NB4 (cell line): ENCODE measurements at places on chromosomes 4 and X.

GRCh38 chrX:84186603-84187532, 1.1 kb downstream of the RPS6KA6 start:
- no peak for DNase-seq

DNA sequence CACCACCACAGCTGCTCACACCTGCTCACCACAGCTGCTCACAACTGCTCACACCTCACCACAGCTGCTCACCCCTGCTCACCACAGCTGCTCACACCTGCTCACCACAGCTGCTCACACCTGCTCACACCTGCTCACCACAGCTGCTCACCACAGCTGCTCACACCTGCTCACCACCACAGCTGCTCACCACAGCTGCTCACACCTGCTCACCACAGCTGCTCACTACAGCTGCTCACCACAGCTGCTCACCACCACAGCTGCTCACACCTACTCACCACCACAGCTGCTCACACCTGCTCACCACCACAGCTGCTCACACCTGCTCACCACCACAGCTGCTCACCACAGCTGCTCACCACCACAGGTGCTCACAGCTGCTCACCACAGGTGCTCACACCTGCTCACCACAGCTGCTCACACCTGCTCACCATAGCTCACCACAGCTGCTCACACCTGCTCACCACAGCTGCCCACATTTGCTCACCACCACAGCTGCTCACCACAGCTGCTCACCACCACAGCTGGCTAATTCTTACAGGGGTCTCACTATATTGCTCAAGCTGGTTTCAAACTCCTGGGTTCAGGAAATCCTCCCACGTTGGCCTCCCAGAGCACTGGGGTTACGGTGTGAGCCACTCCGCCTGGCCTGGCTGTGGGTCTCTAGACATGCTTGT, 30.4 kb upstream of the CPLX1 start:
- peak; percentile 31 for DNase-seq

DNA sequence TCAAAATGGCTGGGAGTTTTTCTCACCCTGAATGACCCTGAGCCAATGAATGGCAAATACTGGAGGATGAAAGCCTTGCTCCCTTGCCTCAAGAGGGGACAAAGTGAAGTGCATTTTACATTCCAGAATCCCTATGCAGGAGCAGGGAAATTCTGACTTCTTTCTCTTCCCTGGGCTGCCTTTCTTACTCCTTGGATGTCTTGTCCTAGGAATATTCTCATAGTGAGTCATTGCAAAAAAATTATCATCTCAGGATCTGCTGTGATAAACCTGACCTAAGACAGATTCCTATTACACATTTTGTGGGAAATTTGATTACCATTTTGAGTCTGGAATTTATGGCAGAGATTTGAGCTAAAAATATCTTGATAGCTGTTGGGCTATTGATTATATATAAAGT, 199.9 kb downstream of the TMA16 start:
- DNase-seq = no peak

DNA sequence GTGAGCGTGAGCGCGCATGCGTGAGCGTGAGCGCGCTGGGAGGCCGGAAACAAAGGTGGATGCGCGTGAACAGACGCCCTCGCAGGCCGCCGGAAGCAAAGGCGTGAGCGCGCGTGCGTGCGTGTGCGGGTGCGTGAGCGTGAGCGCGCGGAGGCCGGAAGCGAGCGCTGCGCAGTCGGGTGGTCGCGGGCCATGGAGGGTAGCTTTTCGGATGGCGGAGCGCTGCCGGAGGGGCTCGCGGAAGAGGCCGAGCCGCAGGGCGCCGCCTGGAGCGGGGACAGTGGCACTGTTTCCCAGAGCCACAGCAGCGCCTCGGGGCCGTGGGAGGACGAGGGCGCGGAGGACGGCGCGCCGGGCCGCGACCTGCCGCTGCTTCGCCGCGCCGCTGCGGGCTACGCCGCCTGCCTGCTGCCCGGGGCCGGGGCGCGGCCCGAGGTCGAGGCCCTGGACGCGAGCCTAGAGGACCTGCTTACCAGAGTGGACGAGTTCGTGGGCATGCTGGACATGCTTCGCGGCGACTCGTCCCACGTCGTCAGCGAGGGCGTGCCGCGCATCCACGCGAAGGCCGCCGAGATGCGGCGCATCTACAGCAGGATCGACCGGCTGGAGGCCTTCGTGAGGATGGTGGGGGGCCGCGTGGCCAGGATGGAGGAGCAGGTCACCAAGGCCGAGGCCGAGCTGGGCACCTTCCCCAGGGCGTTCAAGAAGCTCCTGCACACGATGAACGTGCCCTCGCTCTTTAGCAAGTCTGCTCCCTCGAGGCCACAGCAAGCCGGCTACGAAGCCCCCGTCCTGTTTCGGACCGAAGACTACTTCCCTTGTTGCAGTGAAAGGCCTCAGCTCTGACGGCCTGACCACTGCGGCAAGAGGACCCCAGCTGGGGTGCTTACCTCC, at the start of gene BLOC1S4:
TSS of gene BLOC1S4 (plus strand) at position 157 of the 894 bp plus-strand sequence. CDS start at position 193, 36 bp downstream.
- DNase-seq = peak; percentile 98

- DNase-seq = no peak
These were observed 378.4 kb upstream of the PCDH7 start for GRCh38 chr4:30341731-30342130.

GRCh38 chrX:105526431-105526830, 295.9 kb upstream of the NRK start:
- no peak for DNase-seq

GRCh38 chrX:10571260-10571659, 49.1 kb downstream of the MID1 start:
- no peak for DNase-seq

DNA sequence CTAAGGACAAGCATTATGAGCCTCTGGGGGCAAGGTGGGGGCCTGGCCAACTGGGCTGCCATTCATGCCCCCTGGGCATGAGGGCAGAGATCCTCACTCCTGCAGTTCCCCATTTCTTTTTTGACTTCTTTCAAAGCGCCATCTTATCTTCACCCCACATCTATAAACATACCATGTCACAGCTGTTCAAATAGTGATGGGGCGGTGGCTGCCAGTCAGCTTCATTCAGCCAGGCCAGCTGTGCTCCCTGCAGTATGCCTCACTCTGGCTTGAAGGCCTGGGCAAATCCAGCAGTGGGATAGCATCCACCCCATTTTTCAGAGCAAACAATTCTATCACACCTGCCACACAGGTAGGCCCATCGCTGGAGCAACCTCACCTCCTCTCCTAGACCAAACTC, 85.5 kb downstream of the NHSL2 start:
- no peak for DNase-seq

DNA sequence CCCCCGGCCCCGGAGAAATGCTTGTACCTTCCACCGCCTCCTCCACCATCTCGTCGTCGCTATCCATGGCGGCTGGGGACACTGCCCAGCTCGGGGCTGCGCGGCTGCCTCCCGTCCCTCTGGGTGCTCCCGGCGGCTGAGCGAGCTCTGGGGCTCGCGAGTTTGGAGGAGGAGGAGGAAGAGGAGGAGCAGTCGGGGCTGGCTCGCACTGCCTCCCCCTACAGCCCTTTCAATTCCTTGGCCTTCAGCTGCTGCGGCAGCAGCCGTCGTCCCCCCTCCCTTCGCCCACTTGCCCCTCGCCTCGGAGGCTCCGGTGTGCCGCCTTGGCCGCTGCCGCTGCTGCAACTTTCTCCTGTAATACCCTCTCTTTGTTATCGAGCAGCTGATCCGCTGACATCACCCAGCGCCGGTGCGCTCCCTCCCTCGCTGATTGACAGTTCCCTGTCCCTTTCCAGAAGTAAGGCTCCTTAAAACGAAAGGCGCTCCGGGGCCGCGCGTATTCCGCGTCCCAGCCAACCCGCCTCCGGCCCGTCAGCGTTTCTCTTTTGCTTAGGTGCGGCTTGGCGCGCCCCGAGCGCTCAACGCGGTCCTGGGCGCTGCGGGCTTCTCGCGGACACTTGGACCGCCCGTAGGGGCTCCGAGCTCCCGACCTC, at the start of gene SETD7:
TSS of gene SETD7 (minus strand) at position 149 of the 653 bp plus-strand sequence. CDS start at position 67, 82 bp downstream.
- peak; percentile 77 for DNase-seq

DNA sequence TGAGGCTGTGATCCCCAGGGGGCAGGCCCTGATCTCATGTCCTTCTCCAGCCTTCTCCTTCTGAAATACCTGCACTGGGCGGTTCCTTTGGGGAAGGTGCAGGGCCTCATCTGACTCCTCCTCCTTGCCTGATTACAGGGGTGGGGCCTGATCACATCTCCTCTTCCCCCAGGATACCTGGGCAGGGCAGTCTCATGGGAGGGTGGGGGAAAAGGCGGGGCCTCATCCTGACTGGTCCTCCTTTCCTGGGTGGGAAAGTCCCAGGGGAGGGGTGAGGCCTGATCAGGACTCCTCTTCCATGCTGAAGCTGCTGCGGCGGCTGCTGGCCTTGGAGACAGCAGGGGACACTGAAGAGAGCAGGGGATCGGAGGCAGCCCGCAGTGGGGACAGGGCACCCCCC, 13.3 kb downstream of the TFE3 start:
- DNase-seq = no peak

- no peak for DNase-seq
These were observed 240.9 kb downstream of the AR start for GRCh38 chrX:67784712-67785111.

DNA sequence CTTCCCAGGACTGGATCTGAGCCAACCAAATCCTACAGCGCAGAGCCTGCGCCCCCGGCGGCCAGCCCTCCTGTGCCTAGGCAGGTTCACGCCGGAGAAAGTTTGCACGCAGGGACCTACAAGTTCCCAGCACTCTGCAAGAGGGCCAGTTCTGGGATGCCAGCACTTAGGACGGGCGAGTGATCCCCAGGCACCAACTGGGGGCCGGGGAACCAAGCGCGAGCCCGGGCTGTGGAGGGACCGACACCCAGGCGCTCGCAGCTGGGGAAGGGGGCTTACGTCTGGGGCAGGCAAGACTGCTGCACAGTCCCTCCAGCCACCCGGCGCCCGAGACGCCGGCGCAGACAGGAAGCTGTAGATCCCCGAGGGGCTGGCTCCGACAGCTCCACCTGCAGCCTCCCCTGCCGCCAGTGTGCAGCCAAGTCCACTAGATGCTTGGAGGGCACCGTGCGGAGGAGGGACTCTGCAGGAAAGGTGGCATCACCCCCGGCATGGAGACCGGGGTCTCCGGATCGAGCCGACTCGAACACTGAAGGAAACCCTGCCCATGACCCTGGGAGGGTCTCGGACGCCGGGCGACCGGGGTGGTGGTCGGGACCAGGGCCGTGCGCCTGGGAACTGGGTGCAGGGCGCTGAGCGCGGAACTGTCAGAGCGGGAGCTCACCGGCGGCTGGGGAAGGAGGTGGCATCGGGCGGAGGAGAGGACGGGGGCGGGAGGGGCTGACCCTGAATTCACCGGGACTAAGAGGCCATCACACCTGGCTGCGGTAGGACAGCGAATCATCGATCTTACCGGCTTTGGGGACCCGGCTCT, 566 bp downstream of the CORIN start:
- DNase-seq = peak; percentile 75

- no peak for DNase-seq
These were observed 237.7 kb upstream of the TLL1 start for GRCh38 chr4:165635381-165635780.

GRCh38 chr4:81574991-81575390, 103.3 kb upstream of the RASGEF1B start:
- DNase-seq = no peak

DNA sequence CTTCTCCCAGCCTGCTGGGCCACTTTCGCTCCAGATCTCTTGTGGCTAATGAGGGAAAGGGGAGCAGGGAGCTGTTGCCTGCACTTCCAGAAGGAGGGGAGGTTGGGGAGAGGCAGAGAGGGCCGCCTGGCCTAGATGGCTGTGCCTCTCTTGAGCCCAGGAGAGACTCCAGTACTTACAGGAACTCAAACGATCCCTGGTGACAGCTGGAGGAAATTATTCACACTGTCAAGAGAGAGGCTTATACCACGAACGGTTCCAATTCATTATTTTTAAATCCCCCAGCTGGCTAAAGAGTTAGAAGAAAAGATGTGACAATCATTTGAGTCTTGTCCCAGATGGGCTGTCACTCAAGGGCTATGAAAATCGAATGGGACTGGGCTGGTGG, 96.1 kb downstream of the PHKA2 start:
- DNase-seq = peak; percentile 4

GRCh38 chr4:25783126-25783525, 79.7 kb downstream of the SEL1L3 start:
- no peak for DNase-seq

- no peak for DNase-seq
These were observed 84.3 kb downstream of the RRAGB start for GRCh38 chrX:55801811-55802210.

- no peak for DNase-seq
These were observed 20.9 kb upstream of the SOD3 start for GRCh38 chr4:24774452-24774851.
